ENCODE measurements at places on chromosomes 6 and 20. TPM values are rescaled to one million over a fixed set of nuclear protein-coding genes. Genes with fewer than 3 reads are reported as not detected.

The GMNN gene
- total RNA-seq = 3.6 TPM

The GNMT gene
- 2.1 TPM for total RNA-seq

The CASS4 gene
- total RNA-seq = 12.9 TPM

The PRKN gene
- 5.6 TPM for total RNA-seq

The COX7A2 gene
- 213 TPM for total RNA-seq

Measured in naive thymus-derived CD8-positive, alpha-beta T cell (primary cell).